ENCODE measurements at places on chromosomes 12 and 14.

GRCh38 chr12:127282786-127283565, 984.0 kb upstream of the TMEM132C start:
- DNase-seq: no peak

DNA sequence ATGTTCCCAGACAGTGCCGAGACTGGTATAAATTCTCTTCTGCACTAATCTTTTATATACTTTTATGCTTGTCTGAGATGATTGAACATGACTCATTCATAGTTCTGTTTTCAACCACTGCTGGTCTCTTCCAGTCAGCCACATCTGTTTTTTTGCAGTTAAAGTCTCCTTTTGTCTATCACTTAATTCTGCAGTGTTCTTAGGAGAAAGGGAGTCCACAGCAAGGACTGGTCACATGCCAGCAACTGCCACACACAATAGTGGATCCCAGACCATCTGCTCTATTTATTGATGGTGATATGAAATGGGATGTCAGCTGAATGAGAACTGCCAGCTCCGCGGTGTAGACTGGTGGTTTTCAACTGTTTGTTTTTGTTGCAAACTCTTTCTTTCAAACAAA, 379.8 kb downstream of the MED13L start:
- DNase-seq: no peak

GRCh38 chr14:72466325-72466724, 427.6 kb downstream of the DPF3 start:
- DNase-seq: no peak

GRCh38 chr14:63901434-63902085, 48.8 kb downstream of the SYNE2 start:
- DNase-seq: peak; percentile 26

DNA sequence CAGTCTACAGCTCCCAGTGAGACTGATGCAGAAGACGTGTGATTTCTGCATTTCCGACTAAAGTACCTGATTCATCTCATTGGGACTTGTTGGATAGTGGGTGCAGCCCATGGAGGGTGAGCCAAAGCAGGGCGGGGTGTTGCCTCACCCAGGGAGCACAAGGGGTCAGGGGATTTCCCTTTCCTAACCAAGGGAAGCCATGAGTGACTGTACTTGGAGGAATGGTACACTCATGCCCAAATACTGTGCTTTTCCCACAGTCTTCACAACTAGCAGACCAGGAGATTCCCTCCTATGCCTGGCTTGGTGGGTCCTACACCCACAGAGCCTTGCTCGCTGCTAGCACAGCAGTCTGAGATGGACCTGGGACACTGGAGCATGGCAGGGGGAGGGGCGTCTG, 21.0 kb upstream of the ABCC9 start:
- DNase-seq: peak; percentile 90

- DNase-seq: no peak
Measured at GRCh38 chr12:115835445-115835844, 442.0 kb downstream of the MED13L start.

DNA sequence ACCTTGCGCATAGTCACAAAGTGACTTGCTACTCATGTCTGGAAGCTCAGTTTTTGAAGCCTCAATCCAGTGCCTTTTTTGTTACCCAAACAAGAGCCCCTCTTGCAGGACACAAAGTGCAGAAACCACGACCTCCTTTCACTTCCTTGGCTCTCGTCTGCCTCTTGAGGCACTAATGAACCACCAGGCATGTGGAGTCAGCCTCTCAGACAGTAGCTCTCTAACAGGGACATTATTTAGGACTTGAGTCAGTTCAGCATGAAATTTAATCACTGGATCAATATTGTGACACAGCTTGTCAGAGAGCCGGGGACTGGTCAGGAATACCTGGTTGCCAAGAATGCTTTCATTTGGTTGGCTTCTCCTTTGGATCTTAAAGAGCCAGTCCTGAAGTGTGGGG, 46.7 kb downstream of the HSPB8 start:
- DNase-seq: no peak

Data from ELR (cell line).